Lower leg skin (tissue), 4 donors: ENCODE measurements at places on chromosomes 1 and 21. TPM values are rescaled to one million over a fixed set of nuclear protein-coding genes. Genes with fewer than 3 reads are reported as not detected.

GRCh38 chr1:56933606-56934005 is 32.2 kb downstream of the C8B start:
- DNase-seq: no peak

DNA sequence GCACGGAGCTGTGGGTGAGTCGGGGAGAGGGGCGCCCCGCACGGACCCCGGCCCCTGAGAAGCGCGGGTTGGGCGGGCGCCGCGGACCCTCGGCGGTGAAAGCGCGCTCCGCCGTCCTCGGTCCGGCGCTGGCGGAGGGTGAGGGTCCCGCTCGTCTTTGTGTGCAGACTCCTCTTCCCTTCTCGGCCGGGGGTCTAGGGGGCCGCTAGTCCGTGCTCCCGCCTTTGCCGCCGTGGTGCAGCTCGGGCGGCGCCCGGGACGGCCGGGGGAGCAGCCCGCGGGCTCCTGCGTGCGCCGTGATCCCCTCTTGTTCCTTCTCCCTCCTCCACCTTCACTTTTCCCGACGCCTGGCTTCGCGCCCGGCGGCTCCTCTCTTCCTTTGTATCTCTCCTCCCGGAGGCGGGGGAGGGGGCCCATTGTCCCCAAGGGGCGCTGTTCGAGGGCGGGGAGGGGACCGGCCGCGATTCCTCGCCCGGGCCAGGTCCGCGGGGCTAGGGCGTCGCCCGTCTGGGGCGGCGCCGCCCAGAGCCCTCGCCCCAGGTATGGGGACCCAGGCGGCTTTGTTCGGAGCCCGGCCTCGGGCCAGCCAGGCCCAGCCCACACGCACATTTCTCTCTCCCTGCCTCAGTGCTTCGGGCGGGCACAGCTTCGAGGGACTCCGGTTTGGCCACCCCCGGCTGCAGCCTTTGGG is 519 bp downstream of the FNBP1L start:
- DNase-seq: no peak

DNA sequence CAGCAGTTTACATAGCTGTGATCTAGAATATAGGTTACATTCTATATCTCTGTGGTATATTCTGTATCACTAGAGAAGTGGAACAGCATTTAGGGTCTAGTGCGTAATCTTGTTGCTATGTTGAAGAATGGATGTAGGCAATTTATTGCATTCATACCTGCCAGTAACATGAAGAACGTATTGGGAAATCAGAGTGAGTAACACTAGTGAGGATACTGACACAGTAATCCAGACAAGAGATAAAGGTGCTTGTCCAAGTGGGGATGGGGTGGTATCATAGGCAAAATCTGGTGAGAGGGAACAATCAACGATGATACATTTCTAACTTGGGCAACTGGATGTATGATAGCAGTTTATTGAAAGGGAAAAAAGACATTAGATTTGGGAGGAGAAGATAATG is 9.8 kb downstream of the PPP2R5A start:
- no peak for DNase-seq

- DNase-seq: no peak
These were observed 350.4 kb downstream of the AMY1C start for GRCh38 chr1:104100115-104100514.

DNA sequence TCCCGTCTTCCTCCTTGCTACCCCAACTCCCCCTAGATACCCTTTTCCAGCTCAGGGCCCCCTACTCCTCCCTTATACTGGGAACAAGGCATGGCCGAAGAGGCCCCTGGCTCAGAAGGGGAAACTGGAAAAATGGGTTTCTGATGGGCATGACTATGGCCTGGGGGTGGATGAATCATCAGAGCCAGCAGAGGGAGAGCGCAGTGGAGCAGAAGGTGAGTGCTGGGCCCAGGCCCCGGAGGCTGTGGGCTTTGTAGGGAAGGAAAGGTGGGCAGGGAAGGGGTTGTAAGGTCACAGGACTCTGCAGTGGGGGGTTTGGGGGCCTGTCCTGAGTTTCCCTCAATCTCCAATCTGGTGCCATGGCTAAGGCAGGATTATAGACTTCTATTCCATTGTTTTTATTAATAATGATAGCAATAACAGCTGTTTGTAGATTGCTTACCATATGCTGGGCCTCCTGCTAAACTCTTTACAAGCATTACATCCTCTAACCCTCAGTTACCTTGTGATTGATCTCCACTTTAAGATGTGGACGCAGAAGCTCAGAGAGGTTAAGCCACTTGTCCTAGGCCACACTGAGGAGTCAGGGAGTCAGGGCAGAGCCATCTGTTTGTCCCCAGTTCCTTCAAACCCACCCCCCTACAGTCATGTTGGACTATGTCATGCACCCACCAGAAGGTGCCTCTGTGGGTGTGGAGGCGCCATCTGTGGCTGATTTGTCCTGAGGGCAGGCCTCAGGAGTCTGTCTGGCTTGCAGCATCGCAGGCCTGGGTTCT is 36.2 kb upstream of the ZNF362 start:
- DNase-seq: no peak

DNA sequence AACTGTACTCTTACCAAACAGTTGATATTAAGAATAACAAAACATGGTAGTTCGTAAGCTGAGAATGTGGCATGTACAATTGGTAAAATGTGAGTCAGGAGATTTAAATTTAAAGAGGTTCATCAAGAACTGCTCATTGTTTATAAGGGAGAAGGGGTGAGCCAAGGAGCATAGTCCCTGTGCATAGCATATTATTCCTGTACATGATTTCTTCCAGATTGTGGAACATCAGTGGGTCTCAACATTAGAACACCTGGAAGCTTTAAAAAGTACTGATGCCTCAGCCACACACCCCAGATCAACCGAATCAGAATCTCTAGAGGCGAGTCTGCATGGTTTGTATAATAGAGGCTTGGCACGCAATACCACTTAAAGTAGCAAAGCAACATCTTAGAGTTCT is 56.1 kb downstream of the KCTD3 start:
- no peak for DNase-seq

DNA sequence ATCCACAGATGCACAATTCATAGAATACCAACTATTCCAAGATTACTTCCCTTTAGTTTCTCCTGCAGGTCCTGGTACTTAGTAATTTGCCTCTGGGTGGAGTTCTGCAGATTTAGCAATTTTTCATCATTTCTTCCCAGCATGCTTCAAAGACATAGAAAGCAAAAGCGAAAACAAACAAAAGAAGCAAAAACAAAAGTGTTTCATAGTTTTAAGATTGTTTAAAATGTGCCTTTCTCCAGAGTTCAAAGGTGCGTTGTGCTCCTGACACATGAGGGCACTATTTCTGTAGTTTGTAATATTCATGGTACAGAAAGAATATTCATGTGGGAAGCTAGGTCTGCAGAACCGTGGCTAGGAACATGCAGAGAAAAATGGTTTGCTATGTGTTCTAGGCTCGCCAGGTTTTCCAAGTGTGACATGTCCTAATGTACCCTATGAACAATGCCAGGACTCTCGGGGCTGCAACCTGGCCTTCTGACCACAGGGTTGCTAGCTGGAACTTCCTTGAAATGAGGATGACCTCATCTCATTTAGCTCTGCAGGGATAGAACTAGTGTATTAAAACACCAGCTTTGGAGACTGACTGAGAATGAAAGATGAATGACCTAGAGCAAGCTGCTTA is 30.0 kb upstream of the RCSD1 start:
- peak; percentile 83 for DNase-seq

DNA sequence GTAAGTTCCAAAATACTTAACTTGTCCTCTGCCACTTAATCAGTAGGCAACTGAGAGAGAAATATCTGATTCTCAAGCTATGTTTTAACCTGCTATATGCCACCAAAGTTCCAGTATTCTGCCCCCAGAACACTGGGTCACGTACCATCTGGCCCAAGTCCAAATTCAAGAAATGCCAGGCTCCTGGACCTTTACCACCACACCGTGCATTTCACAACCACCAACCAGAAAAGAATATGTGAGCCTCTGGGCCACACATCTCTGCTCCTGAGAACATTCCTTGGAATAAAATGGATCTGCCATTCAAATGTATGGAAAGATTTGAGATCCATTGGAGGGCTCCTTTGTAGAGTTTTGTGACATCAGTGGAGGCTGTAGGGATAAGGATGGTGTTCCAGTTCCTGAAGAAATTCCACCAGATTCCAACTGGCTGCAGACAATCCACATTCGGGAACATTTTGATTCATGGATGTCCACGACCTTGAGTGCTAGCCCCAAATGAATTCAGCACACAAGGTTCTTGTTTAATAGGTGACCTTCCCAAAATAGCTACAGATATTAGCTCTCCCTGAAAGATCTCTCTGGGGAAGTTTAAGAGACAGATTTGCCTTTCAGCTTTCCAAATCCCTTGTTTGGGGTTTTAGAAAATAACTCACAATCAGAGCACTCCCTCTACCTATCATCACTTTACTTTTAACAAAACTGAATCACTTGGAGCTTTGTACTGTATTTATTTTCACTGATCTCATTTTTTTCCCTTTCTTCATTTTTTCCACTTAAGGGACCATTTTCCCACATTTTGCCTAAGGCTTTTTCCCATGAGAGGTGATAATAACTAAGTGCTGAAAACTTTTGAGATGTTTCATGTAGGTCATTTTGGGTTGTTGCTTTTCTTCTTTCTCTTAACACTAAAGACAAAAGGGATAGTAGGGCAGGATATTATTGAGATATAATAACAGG is 128.4 kb upstream of the ZC3H11B start:
- no peak for DNase-seq

DNA sequence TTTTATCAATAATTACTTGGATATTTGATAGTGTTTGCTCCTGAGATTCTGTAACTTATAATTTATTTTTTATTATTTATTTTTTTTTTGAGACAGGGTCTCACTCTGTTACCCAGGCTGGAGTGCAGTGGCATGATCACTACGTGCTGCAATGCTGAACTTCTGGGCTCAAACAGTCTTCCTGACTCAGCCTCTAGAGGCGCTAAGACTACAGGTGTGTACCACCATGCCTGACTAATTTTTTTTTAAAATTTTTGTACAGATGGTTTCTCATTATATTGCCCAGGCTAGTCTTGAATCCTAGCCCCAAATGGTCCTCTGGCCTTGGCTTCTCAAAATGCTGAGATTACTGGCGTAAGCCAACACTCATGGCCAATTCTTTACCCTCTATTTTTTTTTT is 845.5 kb upstream of the ADGRL4 start:
- DNase-seq: no peak

DNA sequence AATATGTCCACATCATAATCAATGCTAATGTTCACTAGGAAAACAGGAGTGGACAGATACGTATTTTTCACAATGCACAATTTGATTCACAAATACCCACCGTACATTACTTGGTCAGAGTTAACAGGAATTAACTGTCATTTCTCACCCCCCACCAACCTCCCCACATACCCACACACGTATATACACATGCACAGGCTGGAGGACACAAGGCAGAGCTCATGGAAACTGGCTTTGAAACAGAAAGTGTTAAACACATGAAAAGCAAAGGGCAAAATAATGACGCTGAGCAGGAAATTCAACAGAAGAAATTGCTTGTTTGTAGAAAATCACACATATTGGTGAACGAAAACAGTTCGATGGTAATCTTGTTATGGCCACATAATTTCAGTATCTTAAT is 188.4 kb upstream of the DMRTA2 start:
- no peak for DNase-seq

DNA sequence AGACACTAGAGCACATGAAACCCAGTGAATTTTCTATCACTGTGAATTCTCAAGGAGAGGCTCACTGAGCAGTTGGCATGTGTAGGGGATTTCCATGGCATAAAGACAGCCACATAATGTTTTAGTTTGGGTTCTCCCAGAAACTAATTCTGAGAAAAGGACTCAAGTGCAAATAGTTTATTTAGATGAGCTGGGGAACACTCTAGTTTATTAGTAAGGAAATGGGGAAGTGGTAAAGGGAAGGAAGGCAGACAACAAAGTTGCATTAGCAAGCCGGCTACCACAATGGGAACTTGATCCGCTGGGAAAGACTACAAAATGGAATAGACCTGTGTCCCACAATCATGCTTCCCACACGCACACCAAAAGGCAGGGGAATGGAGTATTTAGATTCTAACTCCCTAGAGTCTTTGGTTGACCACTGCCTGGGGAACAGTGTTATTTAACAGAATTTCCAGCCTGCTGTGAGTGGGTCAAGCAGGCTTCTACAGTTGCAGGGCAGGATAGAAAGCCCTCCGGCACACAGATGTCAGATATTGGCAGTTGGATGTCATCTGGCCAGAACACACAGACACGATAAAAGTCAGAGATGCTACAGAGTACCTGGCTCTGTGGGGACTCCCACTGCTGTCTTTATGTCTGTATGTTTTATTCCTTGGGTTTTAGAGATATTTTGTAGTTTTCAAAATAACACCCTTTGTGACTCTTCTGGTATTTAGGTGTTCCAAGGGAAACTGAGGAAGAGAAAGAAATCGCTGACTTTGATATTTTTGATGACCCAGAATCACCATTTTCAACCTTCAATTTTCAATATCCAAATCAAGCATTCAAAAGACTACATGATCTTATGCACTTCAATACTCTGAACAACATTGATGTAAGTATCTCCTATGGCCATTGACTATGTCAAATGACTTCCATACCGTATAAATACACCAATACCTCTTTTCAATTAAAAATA is 150.1 kb downstream of the PLA2G4A start:
- DNase-seq: no peak

DNA sequence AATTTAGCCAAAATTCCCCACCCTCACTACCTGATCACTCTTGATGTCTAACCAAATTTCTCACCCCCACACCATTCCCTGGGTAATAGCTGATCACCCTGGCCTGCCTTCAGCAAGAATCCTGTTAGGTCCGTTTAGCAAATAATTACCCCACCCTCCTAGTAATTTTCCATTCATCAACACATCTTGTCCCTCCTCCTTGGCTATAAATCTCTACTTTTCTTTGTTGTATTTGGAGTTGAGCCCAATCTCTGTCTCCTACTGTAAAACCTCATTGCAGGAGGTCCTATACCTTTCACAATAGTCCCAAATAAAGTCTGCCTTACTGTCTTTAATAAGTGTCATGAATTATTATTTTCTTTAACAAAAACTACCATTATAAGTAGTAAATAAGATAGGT is 6.9 kb upstream of the PRKAA2 start:
- DNase-seq: no peak

DNA sequence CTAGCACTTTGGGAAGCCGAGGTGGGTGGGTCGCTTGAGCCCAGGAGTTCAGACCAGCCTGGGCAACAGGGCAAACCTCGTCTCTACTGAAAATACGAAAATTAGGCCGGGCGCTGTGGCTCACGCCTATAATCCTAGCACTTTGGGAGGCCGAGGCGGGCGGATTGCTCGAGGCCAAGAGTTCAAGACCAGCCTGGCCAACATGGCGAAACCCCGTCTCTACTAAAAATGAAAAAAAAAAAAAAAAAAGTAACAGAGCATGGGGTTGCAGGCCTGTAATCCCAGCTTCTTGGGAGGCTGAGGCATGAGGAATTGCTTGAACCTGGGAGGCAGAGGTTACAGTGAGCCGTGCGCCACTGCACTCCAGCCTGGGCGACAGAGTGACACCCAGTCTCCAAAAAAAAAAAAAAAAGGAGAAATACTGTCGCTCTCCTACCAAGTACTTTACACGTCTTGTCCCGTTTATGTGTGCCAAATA is 724 bp upstream of the NEK2 start:
- DNase-seq: no peak

FCRL5 gene
- total RNA-seq: not detected

PRAMEF25 gene
- not detected for total RNA-seq

KCNK2 gene
- 0.34 TPM for total RNA-seq

BTBD8 gene
- 5.0 TPM for total RNA-seq

EXOC8 gene
- total RNA-seq: 22.3 TPM

NPHS2 gene
- not detected for total RNA-seq

PRRX1 gene
- total RNA-seq: 20.9 TPM

RAD54L gene
- 0.89 TPM for total RNA-seq

GSTM4 gene
- 19.6 TPM for total RNA-seq
